NCI-H1694 (cell line): ENCODE measurements at places on chromosomes 4 and X.

DNA sequence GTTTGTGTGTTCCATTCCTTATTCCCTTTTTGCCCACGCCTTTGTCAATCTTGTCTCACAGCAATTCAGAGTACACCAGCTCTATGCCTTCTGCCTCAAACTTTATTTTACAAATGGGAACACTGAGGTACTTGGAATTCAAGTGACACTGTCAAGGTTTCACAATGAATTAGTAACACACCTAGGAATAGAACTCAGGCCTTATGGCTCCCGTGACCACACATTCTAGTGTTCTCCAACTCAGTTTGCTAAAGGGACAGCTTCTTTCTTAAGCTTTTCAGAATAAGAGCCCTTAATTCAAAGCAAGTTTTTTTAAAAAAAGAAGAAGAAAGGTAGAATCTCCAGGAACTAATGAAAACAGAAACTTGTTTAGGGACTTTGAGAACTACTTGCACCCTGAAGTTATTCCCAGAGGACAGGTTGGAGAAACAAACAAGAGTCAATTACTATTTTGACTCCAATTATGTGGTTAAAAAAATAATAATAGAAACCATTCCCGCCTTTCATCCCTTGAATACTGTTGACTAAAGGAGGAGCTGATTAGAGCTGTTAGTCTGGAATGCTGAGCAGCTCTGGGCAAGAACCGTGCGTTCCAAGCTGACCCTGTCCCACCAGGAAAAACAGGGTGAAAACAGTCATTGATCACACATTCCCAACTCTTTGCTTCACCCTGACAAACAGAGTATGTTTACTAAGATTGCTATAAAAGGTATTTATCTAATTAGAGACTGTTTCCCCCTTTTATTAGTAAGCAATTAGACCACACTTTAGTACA, 408.8 kb upstream of the CNKSR2 start:
- DNase-seq, result no peak

DNA sequence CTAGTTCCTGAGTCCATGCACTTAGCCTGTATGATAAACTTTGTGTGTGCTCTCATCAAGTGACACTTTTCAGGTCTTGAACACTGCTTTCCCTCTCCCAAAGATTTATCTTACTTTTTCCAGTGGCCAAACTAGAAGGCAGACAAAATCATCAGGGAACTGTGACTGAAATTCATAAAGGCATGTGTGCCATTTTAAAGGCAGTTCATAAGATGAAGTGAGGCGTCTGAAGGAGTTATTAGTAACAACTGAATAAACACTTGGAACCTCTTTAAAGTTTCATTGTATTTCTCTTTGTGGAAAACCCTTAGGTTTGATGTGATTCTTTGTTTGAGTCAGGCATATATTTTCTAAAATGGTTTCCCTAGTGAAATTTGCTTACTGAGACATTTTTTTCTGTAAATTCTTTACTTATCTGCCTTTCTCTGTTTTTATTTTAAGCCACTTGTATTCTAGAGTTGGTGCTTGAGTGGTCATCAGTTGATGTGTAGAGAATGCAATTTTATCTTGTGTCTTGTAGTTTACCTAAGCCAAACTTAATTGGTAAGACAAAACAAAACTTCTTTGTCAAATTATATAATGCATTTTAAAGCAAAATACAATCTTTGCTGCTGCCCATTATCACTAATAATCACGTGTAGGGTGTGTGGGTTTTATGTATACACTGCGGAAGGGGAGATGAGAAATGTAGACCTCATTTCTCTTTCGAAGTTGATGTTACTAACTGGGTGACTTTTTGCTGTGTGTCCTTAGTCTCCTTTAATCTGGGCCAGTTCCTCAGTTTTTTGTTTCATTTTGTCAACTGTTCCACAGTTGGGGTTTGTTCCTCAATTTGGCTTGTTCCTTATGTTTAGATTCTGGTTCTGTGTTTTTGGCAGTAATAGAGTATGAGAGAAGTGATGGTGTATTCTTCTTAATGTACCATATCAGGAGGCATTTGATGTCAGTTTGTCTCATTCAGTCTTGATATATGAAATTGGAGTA, 56.8 kb downstream of the RBPJ start:
- no peak for DNase-seq

DNA sequence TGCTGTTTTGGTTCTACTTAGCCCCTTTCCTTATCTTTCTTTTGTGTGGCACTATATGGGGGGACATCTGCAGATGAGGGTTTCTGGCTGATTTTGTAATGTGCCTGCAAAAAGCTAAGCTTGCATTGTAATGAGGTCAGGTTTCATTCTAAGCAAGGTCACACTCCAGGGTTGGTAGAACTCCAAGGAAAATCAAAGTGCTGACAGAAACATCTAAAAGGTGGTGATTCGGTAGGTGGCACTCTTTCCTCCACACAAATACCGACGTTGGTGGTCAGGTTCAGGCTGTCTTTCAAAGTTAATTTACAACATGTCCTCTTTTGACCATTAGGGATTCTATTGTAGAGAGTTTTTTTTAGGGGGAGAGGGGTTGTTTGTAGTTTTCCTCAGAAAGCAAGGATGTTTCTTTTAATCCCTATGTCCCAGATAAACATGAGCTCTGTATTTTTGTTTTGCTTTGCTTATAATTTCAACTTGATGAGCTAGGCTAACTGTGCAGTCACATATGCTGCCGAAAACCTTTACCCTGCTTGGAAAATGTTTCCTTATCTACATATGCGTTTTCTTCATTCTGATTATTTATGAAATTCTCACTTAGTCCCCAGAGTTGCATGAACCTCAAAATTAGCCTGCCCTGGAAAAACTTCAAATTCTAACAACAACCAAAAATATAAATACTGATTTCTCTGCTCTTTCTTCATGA, 434.2 kb downstream of the PPARGC1A start:
- no peak for DNase-seq

DNA sequence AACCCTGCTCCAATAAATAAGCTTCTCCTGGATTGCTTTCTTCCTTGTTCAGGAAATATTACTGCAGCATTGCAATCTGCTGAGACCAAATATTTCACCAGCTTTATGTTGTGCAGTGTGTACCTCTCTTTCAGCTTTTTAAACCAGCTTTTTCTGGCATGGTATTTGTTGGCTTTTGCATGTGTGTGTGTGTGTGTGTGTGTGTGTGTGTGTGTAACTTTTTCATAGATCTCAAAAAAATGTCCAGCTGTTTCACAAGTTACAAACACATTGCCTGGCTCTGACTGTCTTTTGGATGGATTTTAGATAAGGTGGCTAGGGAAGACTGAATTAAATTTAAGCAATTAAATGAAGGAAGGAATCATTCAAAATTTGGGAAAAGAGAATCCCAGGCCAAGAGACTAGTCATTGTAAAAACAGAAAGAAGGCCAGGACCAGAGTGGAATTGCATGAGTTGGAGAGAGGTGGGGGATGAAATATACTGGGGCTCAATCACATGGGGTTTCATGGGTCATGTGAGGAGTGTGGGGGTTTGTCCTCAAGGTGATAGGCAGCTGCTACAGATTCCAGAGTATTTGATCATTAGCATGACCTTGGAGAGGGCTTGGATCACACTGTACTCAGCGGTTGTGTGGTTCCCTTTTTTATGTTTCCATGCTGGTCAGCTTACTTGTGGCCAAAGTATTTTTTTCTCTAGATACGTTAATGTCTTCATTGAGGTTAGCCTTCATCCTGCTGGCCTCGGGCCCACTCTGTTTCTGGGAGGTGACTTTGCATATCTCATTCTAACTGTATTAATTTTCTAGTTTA, 357.7 kb upstream of the BOD1L1 start:
- DNase-seq, result no peak

DNA sequence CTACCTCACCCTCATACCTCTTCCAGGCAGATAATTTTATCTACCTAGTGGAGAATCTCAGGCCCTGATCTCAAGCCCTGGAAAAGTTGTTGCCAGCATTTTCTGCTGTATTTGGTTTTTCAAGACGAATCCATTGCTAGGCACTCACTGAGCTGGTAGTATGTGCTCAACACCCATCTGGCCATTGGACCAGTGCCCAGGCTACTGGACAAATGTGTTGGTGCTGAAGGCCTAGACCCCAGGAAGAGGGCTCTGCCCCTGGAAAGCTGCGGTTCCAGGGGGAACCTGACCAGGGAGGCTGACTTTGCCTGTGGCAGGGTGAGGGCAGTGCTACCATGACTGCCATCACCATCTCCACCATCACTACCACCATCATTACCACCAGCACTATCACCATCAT, 72.4 kb downstream of the PSAPL1 start:
- DNase-seq, result no peak

- DNase-seq, result no peak
These were observed 16.2 kb downstream of the ANXA5 start for GRCh38 chr4:121680571-121680970.

GRCh38 chr4:132866616-132867015, 282.5 kb upstream of the PCDH10 start:
- no peak for DNase-seq

DNA sequence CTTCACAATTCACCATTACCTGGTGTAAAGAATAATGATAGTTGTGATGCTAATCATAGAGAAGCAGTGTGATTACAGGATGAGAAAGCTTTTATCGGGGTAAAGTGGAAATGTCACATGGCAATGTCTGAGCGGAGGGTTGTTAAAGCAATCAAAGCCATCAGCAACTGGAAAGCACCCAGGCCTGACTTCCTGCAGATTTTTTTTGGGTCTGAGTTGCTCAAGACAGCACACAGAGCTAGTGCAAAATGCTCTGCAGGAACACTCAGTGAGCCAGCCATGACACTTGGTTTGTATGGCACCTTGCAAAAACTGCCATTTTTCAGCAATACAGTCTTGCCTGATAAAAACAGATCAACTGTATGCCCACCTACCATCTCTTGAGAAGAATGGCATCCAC, 152.9 kb downstream of the COL4A6 start:
- DNase-seq, result no peak

DNA sequence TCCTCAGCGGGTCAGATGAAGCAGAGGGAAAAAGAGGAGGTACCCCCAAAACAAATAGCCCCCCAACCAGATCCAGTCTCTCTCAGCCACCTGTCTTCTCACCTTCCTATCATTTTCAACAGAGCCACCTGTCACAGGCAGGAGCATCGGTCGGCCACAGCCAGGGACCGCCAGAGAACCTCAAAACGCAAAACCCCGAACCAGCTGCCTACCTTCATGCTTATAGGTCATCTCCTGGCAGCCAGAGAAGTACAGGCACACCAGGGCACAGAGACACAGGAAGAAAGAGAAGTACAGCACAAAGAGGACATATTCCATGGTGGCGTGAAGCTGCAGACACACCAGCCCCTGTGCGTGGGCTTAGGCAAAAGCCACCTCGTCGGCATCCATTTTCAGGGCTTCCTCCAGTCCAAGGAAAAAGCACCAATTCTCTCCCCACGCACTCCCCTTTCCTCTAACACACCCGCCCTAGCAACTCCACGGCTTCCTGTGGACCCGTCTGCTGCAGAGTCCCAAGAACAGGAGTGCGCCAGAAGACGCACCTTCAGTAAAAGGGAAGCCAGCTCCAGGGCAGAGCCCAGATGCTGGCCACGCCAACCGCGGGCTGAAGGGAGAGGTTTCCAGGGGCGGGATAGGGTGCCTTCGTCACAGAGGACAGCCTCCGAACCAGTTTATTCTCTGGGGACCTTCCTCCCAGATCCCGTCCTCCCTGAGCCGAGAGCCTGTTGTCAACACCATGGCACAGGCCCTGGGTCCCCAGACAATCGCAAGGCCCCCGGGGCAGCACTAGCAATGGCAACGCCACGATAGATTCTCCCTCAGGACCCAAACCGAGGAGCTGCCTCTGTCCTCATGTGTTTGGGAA, 51.8 kb upstream of the C4orf50 start:
- DNase-seq, result no peak

DNA sequence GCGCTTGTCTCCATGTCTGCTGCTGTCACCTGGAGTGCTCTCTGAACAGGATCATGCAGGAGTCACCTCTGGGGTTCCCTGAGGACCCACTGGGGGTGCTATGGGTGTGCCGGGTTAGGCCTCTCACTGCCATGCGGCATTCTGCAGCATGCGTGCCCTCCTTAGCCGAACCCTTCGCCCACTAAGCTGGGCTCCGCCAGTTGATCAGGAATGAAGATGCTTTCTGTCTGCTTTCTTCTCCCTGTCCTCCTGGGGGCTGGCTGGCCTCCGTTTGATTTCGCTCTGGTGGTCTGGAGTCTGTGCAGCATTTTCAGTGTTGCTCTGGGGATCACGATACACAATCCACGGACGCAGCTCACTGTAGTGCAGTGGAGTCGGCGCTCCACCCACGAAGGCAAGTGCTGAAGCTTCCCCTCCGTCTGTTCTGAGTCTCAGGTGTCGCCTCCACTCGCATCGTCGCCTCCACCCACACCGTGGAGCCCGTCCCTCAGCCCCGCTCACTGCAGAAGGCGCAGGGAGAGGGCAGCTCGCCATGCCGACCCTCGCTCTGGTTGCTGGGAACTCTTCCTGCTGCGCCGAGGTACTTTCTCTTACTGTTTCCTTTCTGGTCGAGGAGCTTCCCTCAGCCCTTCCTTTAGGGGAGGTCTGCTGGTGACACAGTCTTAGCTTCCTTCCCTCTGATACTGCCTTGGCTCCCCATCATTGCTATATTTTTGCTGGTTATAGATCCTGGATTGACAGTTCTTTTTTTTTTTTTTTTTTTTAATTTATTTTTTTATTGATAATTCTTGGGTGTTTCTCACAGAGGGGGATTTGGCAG, 29.2 kb downstream of the LETM1 start:
- no peak for DNase-seq

DNA sequence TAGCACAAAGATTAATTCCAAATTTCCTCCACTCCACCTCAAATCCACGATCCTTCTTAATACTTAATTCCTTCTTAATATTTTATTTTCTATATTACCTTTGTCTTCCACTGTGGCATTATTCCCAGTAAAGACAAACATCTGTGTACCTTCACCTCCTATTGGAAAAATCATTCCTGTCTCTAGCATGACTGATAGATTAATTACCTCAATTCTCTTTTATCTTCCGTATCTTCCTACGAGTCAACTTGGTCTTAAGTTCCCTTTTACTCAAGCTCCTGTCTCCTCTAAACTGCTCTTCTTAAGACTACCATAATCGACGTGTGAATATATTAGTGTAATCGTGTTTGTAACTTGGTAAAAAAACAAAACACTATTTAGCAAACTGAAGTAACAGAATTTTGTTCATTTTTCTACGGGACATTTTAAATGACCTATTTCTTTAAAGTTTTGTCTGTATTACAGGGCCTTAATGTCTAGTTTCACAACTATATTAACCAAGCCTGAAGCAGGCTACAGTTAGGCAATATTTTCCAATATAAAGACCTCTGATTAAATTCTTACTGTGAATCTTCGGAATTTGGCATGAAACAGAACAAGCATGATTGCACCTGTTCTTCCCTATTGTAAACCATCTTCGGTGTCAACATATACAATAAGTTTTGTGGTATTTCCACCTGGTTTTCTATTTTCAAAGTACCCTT, 1.1 kb upstream of the USP38 start:
- no peak for DNase-seq

DNA sequence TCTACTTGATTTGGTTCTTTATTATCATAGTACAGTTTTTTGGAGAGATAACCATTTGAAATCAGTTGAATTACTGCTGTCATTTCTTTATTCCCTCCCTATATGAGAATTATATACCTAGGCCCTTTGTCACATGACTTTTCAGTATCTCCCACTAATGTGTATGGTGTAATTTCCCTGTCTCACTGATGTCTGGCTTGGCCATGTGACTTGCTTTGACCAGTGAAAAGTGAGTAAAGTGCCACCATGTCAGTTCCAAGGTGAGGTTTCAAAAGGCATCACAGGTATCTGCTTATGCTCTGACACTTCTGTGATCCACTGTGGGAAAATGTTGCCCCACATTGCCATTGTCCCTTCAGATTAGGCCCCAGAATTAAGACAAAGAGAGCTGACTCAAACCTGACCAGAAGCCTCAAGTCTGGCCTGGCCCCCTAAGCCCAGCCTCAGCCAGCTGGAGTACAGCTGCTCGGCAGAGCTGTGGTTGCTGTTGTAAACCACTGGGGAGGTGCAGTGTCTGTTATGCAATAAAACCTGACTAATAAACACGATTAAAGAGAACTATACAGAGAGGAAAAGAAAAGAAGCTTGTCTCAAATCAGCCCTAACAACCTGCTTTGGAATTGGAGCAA, 27.5 kb downstream of the SETD7 start:
- DNase-seq, result no peak
